ENCODE measurements at places on chromosomes 11 and 22. TPM values are rescaled to one million over a fixed set of nuclear protein-coding genes. Genes with fewer than 3 reads are reported as not detected.

Gene LRP4
- 4.7 TPM for total RNA-seq

Gene SLC25A18
- under 0.01 TPM for total RNA-seq

Gene KRTAP5-11
- not detected for total RNA-seq

Gene OR6T1
- total RNA-seq: not detected

Gene KCNQ1
- 0.25 TPM for total RNA-seq

Gene GAB4
- total RNA-seq: not detected

Gene OR5P2
- not detected for total RNA-seq

Gene NOX4
- total RNA-seq: 6.7 TPM

Gene AP2A2
- total RNA-seq: 32.4 TPM

Gene SLC22A12
- not detected for total RNA-seq

Gene MMP7
- total RNA-seq: not detected

Gene RASSF7
- 4.3 TPM for total RNA-seq

Gene SGSM1
- under 0.01 TPM for total RNA-seq

Gene OR52I1
- total RNA-seq: not detected

Gene PAX6
- not detected for total RNA-seq

Gene C11orf97
- total RNA-seq: not detected

Gene OR8B3
- not detected for total RNA-seq

Gene COMMD9
- total RNA-seq: 23.1 TPM

Gene TYR
- total RNA-seq: not detected

Gene CDC42BPG
- total RNA-seq: 0.11 TPM

Gene POU2AF1
- not detected for total RNA-seq

Gene SLC15A3
- 10.6 TPM for total RNA-seq

Gene SLC1A2
- total RNA-seq: 6.2 TPM

Gene OR51B5
- total RNA-seq: not detected

Gene AQP11
- total RNA-seq: 9.1 TPM

Gene RIMBP3B
- total RNA-seq: 0.11 TPM

Gene APOL1
- 9.8 TPM for total RNA-seq

Gene DAGLA
- total RNA-seq: 3.8 TPM

Gene MFRP
- not detected for total RNA-seq
